ENCODE measurements at places on chromosomes 2 and 18.

DNA sequence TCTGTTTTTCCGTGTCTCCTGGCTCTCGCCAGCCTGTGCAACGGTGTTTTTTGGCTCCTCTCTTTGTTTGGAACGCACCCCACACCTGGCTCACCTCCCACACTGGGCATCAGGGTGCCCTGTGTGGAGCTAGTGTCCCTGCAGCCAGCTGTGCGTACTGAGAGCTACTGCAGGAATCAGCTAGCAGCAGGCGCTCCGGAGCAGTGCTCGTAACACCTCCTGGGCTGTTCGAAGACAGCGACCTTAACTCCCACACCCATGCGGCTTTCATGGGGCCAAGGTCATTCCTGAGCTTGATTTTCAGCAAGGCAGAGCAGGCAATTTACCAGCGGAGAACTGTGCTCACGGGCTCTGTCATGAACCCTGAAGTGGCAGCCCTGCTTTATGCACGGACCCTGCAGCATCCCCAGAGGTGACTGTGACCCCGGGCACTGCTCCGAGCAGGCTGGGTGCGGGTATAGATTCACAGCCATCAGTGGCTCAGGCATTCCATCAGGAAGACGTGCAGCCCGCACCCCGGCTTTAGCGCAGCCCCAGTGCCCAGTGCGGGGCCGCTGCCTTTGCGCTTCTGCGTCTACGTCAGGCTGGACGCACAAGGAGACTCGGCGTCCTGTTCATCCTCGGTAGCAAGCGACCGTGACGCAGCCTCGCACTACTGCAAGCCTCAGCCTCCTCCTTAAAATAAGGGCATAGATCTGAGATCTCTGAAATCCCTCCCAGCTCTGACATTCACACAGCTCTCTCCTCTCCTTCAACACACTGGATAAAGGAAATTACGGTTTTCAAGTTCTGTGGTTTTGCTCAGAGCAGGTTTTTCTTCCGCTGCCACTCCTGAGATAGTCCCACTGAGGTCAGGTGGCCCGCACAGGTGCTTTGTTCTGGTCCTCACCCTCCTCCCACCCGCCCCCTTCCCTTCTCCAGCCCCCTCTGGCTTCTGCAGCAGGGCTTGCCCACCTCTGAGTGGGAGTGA, 58.2 kb downstream of the ADI1 start:
- peak; percentile 79 for DNase-seq
- no peaks in the 10 kb centered on the region for H3K27me3 ChIP-seq
- H3K4me1 ChIP-seq: peaks cover 11% of the 10 kb centered on the region
- H3K4me3 ChIP-seq: no peak overlapping the region

DNA sequence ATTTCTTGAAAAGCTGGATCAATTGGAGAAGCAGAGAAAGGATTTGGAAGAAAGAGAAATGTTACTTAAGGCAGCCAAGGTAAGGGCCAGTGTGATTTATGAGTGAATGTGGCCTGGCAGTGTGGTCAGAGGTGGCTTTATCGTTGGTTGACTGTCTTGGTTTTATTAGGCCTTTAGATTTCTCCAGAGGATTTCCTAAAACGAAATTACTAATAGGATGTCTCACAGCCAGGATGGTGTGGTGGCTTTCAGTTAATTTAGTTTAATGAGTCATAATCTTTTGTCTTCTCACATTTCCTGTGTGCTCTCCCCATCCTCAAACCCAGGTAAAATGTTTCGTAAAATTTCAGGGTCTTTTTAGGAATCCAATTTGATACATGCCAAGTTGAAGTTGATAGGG, 100.8 kb downstream of the TAF4B start:
- no peaks in the 10 kb centered on the region for H3K4me1 ChIP-seq
- H3K27me3 ChIP-seq: no peaks in the 10 kb centered on the region
- H3K36me3 ChIP-seq: peaks cover 18% of the 10 kb centered on the region
- no peak overlapping the region for H3K27ac ChIP-seq
- H3K4me3 ChIP-seq: no peak overlapping the region
- DNase-seq: no peak

DNA sequence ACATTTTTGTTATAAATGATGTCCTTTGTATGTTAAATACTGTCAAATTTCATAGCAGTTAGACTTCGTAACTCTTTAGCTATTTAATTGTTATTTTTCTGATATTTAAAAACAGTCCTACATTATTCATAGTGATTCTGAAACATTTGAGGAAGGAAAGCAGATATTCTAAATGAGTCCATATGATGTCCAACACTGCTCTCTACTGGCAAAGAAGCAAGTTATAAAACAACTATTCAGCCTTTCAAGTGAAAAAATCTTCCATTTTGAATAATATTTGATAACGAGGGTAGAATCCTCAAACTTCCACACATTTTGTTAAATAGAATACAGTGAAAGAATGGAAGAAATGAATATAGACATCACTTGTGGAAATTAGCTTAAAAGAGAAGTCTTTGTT, 220.8 kb downstream of the GULP1 start:
- H3K4me1 ChIP-seq: no peaks in the 10 kb centered on the region
- H3K4me3 ChIP-seq: no peak overlapping the region
- no peak for DNase-seq
- H3K27ac ChIP-seq: no peak overlapping the region
- H3K27me3 ChIP-seq: no peaks in the 10 kb centered on the region

DNA sequence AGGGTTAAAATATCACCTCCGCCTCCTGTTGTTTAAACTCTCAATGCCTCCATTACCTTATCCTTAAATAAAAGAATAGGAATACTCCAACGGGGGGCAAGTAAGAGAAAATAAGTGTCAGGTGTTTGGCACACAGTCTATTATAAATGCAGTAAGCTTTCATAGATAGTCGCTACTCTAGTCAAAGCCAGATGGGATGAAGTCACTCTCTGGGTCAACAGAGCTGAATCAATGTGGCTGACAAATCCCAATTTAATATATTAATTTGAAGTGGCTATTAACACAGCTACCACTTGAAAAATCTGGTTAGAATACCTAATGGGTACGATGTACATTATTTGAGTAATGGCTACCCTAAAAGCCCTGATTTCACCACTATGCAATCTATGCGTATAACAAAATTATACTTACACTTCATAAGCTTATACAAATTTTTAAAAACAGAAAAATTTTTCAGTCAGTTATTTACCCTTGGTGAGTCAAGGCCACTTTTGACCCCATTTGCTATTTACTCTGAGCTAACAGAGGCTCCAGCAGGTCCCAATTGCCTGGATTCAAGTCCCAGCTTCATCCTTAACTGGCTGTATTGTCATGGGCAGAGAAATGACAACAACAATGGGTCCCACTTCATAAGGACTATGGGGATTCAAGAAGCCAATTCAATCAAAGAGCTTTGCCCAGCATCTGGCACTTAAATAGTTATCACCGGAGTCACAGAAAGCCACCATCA, 167.5 kb upstream of the PID1 start:
- no peaks in the 10 kb centered on the region for H3K4me1 ChIP-seq
- no peak overlapping the region for H3K4me3 ChIP-seq
- H3K27ac ChIP-seq: no peak overlapping the region
- no peaks in the 10 kb centered on the region for H3K36me3 ChIP-seq
- H3K27me3 ChIP-seq: no peaks in the 10 kb centered on the region
- no peak for DNase-seq

GRCh38 chr2:239337877-239338484, 62.8 kb downstream of the HDAC4 start:
- no peaks in the 10 kb centered on the region for H3K36me3 ChIP-seq
- peaks cover 11% of the 10 kb centered on the region for H3K4me1 ChIP-seq
- H3K27ac ChIP-seq: no peak overlapping the region
- DNase-seq: no peak

DNA sequence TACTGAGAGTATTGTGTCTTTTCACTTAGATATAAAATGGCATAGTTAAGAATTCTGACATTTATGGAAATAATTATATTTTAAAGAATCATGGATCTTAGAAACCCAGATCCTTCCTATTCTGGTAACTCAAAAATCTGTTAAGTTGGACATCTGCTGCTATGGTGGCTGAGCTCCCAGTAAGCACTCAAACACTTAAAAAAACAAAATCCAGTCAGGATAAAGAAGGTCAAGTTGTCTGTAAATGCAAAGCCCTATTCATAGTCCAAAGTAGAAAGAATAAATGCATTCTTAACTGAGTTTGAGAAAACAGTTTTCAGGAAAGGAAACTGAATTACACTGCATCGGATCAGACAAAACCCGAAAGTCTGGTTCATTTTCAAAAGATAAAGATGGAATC, 35.6 kb downstream of the EIF2AK3 start:
- H3K27ac ChIP-seq: no peak overlapping the region
- no peak overlapping the region for H3K4me3 ChIP-seq
- H3K4me1 ChIP-seq: no peaks in the 10 kb centered on the region
- peaks cover 38% of the 10 kb centered on the region for H3K36me3 ChIP-seq

DNA sequence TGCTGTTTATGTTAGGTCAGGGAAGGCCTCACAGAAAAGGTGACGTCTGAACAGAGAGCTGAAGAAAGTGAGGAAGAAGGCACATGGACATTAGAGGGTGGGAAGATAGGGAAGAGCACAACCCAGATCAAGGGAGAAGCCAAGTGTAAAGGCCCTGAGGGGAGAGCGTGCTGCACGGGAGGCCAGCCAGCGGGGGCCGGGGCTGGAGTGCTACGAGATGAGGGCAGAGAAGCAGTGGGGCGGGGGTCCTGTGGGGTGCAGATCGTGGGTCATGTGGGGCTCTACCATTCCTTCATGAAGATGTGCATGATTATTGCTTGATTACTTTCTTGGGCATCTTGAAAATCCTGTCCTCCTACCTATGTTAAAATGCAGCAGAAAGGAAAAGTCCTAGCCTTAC, 50.8 kb downstream of the PROC start:
- no peaks in the 10 kb centered on the region for H3K27me3 ChIP-seq
- H3K36me3 ChIP-seq: no peaks in the 10 kb centered on the region
- no peak overlapping the region for H3K27ac ChIP-seq
- no peak overlapping the region for H3K4me3 ChIP-seq
- H3K4me1 ChIP-seq: peaks cover 8% of the 10 kb centered on the region

DNA sequence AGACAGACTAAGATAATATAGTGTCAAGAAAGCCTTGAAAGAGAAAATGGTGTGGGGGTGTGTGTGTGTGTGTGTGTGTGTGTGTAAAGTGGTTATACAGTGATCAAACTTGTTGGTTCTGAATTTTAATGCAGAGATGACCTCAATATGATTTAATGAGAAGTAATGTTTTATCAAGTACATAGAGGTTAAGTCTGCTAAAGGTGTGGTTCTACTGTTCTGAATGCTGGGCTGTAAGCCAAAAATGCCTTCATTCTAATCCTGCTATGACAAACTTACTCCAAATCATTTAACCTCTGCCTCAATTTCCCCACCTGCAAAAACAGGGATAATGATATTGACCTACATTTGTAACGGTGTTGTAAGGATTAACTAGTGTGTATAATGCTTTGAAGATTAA, 87.9 kb downstream of the WDPCP start:
- no peak for DNase-seq
- H3K4me1 ChIP-seq: no peaks in the 10 kb centered on the region
- H3K4me3 ChIP-seq: no peak overlapping the region
- no peaks in the 10 kb centered on the region for H3K27me3 ChIP-seq

- no peaks in the 10 kb centered on the region for H3K36me3 ChIP-seq
- peaks cover 3% of the 10 kb centered on the region for H3K27me3 ChIP-seq
- no peak overlapping the region for H3K27ac ChIP-seq
- no peaks in the 10 kb centered on the region for H3K4me1 ChIP-seq
- no peak for DNase-seq
- no peak overlapping the region for H3K4me3 ChIP-seq
Observed at GRCh38 chr2:48939232-48939631, 183.7 kb upstream of the LHCGR start.

GRCh38 chr2:126359494-126359893, 296.5 kb upstream of the GYPC start:
- no peaks in the 10 kb centered on the region for H3K36me3 ChIP-seq
- no peaks in the 10 kb centered on the region for H3K27me3 ChIP-seq
- no peak overlapping the region for H3K4me3 ChIP-seq
- H3K27ac ChIP-seq: no peak overlapping the region
- no peaks in the 10 kb centered on the region for H3K4me1 ChIP-seq
- DNase-seq: no peak

GRCh38 chr2:186641132-186641806, 51.4 kb downstream of the ITGAV start:
- H3K4me1 ChIP-seq: no peaks in the 10 kb centered on the region
- H3K36me3 ChIP-seq: peaks cover 57% of the 10 kb centered on the region
- H3K27ac ChIP-seq: no peak overlapping the region
- no peak for DNase-seq
- no peak overlapping the region for H3K4me3 ChIP-seq
- no peaks in the 10 kb centered on the region for H3K27me3 ChIP-seq

DNA sequence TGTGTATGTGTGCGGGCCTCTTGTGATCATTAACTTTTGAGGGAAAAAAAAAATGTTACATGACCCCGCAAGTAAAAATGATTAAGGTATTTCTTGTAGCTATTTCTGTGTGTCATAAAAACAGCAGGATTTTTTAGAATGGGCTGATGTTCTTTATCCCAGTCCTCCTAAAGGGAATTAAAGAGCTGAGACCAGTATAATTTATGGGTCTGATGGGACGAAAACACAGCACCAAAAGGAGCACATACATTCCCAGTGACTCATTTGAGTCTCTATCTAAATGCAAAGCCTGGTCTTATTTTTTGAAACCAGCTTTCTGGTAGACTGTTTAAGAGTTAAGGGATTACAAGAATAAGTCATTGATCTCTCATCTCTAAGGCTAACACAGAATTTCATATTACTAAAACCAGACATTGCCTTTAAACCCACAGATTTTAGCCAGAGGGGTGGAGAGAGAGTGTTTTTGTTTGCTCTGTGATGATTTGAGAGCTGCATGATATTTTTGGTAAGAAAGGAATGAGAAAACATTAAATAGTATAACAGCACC, 342.3 kb upstream of the EPHA4 start:
- H3K36me3 ChIP-seq: no peaks in the 10 kb centered on the region
- H3K27me3 ChIP-seq: no peaks in the 10 kb centered on the region
- H3K4me3 ChIP-seq: no peak overlapping the region
- DNase-seq: no peak

DNA sequence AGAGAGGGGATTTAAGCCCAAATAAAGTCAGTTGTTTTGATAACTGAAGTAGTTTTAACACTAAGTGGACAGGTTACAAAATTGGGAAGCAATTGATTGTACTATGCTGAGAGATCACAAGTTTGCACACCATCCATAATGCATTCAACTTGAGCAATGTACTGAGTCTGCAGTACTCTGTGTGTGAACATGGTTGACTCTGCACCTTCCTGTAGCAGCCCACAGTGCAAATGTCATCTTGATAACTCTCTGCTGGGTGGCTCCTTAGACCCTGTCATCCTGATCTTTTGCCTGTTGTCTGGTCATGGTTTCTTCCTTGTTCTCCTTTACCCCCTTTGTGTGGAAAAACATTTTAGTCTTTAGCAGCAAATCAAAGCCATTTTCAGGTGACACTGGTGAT, 168.0 kb downstream of the ARHGAP15 start:
- no peak overlapping the region for H3K27ac ChIP-seq
- H3K27me3 ChIP-seq: no peaks in the 10 kb centered on the region
- no peaks in the 10 kb centered on the region for H3K4me1 ChIP-seq
- no peak for DNase-seq
- no peak overlapping the region for H3K4me3 ChIP-seq
- H3K36me3 ChIP-seq: no peaks in the 10 kb centered on the region

All from suprapubic skin (tissue), 4 donors.